ENCODE measurements at places on chromosomes 13 and 19.
A peak's percentile ranks its signal among the peaks of the same experiment; 100 is the strongest.

GRCh38 chr13:113646921-113647340, 11.1 kb downstream of the ATP4B start:
- no peak for DNase-seq

GRCh38 chr19:17946965-17947784, 14.4 kb downstream of the CCDC124 start:
- DNase-seq: no peak

GRCh38 chr19:1106841-1107660, 3.3 kb downstream of the GPX4 start:
- DNase-seq: peak; percentile 33

DNA sequence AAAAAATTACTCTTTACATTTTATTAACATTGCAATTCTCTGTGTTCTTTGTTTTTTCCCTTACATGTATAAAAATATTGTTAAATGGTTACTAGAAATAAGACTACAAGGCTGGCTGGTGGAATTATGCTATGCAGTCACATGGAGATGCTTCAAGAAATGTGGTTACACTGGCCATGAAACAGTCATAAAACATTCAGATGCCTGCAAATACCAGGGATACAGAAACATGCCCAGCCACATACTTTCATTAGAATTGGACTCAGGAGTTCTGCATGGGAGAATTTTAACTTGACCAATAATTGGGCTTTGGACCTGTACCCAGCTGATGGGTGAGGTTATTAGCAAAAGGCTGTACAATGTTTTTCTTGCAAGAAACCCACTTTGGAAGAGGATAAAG, 1407.7 kb upstream of the SLC10A2 start:
- no peak for DNase-seq

- DNase-seq: no peak
Observed at GRCh38 chr19:7260161-7260560, 34.1 kb downstream of the INSR start.

- DNase-seq: peak; percentile 27
Observed at GRCh38 chr13:49995625-49996101, 1.2 kb upstream of the TRIM13 start.

DNA sequence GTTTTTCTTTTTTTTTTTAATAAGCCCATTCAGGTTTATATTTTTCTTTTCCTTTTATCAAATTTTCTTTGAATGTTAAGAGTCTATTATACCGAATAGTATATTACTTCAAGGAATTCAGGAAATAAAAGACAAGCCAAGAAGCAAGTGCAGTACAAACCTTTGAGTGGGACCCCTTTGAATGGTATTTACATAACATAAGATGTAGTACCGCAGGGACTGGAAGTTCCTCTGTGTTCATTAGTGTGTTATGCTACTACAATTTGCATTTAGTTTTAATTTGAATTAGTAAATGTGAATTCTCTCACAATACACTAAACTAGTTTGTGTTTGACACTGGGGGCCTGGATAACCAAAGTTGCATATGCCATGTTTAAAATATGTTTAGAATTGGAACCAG, 339.5 kb downstream of the DCT start:
- DNase-seq: no peak

DNA sequence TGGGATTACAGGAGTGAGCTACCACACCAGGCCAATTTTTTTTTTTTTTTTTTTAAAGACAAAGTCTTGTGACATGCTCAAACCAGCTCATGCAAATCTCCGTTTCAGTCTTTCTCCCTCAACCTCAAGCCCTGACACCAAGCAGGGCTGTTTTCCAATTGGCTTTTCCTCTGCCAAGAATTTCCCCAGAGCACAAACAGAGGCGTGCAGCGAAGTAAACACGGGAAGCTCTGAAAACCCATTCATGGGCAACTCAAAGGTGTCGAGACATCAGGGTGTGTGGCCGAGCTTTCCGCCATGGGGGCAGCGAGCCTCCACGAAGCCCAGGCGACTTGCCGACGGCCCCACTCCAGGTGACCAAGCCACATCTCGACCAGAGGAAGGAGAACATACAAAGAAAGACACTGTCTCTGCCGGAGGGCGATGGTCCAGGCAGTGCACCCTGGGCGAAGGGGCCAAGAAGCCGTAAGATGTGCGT, 70.0 kb downstream of the INSR start:
- no peak for DNase-seq

DNA sequence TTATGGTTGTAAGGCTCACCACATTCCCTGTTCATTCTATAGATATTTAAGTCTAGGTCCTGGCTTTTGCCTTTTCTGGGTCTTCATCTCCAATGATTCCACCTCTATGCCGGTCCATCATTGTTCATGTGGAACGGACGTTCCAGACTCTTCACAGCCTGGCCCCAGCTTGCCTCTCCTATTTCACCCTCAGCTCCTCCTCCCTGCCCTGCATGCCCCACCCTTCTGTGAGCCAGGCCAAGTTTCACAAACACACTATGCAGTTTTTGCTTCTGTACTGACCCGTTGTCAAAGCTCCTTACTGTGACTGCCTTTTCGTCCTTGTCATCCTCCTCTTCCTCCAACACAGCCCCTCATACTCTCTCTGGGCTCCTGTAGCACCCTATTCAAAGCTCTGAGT, 31.3 kb downstream of the TEX26 start:
- no peak for DNase-seq

GRCh38 chr19:45187421-45188100, 9.0 kb downstream of the BLOC1S3 start:
- peak; percentile 32 for DNase-seq

- DNase-seq: no peak
Observed at GRCh38 chr13:33345842-33346241, 60.3 kb upstream of the STARD13 start.

GRCh38 chr13:30376426-30377311, 45.6 kb upstream of the UBE2L5 start:
- peak; percentile 13 for DNase-seq

DNA sequence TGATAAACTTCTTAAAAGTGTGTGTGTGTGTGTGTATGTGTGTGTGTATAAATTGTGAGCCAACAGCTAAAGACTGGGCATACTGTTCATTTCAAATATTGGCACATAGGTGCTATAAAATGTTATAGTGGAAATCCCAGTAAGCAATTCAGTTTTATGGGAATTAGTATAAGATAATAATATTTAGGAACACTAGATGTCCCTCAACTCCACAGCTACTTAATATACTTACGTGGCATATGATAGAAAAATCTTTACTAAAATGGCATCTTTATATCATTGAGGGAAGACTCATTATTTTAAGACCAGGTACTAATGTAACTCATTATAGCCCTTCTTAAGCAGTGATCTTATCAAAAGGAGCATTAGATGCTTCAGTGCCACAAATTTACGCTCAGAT, 266.2 kb downstream of the MAB21L1 start:
- DNase-seq: no peak

- no peak for DNase-seq
Observed at GRCh38 chr19:33727331-33727998, 69.2 kb upstream of the KCTD15 start.
